ENCODE measurements at places on chromosomes 1 and 21.
A peak's percentile ranks its signal among the peaks of the same experiment; 100 is the strongest.

DNA sequence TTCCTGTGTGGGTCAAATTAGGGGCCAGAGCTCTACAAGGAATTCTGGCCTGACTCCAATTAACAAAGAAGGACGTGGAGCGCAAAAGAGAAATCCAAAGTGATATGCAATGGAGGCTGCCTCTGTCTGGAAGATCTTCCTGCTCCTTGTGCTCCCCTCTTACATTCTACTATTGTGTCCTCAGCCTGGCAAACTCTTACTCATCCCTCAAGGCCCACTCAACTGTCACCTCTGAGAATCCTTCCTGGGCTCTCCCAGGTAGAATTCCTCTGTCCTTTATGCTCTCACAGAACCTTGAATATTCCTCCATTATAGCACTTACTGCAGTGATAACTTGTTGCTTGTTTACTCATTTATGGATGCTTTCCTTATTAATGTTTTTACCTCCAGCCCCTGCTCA, 31.4 kb downstream of the KCNC4 start:
- DNase-seq: no peak

- no peak for DNase-seq
Measured at GRCh38 chr1:44355582-44356305, 687 bp upstream of the ERI3 start.

DNA sequence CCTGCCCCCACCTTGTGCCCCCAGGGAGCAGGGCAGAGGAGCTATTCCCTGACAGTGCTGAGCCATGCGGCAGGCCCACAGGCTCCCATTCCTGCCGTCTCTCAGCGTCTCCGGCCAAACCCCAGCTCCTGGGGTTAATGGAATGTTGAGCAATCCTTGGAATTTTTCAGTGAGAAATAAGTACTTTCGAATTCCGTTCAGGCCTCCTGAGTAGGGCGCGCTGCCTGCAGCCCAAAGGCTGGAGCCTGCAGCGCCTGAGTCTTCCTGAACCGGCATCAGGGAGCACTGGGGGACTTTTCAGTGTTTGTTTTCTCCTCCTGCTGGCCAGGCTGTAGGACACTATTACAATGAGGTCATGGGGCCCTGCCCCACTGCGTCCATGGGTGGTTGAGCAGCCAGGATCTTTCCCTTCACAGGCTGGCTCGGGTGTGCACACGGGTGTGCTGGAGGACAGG, 33.3 kb upstream of the CSF1 start:
- DNase-seq: peak; percentile 96

- DNase-seq: no peak
Measured at GRCh38 chr1:162671664-162672410, 39.6 kb downstream of the DDR2 start.

GRCh38 chr1:236673289-236673919, 12.9 kb upstream of the ACTN2 start:
- peak; percentile 23 for DNase-seq

DNA sequence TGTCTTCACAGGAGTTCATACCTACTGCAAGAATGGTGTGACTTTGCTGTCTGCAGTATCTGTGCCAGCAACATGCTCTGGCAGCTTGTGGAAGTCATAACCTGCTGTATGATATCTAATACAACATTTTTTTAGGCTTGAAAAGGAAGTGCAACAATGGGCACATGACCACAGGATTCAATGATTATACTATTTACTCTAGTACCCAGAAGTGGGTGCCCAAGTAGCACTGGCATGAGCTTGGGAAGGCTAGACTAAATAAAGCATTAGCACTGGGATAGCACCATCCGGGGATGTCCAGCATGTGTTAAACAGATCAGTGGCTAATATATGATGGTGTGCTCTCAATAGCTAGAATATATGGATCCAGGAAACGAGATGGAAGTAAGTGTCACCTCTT, 98.6 kb upstream of the PDE4B start:
- no peak for DNase-seq

DNA sequence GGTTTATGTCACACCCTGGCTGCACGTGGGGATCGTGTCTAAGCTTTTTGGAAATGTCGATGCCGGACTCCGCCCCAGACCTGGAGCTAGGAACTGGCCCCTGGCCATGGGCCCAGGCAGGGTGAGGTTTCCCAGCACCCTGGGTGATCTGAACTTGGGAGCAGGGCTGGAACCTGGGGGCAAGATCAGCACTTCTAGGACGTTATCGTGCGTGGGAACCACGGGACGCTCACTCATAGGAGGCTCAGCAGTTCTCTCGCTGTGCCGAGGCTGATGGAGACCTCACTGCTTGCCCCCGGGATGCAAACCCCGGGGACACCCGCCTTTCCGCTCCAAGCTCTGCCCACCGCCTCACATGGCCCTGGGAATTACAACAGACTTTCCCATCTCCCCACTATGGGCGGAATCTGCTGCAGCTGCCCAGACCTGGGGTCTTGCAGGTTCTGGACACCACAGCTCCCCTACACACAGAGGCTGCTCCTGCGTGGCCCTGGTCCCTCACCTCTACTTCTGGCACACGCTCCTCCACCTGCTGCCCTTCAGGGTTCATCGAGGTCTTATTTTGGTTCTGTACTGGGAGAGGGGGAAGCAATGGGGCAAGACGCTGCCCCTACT, 35.9 kb downstream of the COL18A1 start:
- DNase-seq: no peak

GRCh38 chr1:115183158-115183557, 93.9 kb upstream of the TSPAN2 start:
- DNase-seq: no peak

DNA sequence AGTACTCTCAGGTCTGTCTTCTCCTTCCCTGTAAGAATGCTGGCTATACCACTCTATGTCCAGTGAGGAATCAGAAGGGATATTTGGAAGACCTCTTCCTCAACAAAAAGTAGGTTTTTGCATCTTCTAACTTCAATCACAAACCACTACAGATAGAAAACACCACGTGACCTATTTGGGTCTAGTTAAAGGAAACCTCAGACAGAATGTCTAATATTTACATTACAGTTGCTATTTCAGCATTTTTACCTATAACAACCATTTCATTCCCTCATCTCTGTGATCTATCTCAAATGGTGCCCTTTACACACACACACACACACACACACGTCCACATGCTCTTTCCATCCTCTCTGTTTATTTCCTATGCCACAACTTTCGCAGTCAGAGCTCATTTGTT, 7.9 kb upstream of the ADORA3 start:
- no peak for DNase-seq

DNA sequence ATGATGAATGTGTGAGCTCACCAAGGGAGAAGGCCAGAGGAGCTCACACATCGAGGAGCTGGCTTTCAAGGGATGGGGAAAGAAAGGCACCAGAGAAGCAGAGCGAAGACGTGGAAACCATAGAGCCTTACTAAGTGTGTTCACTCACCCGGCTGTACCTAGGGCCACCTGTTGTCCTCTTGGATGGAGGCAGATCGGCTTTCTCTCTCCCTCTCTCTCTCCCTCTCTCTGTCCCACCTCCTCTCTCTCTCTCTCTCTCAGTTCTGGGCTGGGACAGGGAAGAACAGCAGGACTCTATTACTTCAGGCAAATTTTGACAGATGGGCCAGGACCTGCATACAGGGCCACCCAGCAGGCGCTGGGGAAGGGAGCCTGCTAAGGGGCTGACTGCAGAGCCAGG, 64.8 kb downstream of the HIVEP3 start:
- no peak for DNase-seq

- no peak for DNase-seq
Measured at GRCh38 chr1:162191396-162192305, 122.2 kb downstream of the NOS1AP start.

GRCh38 chr1:217138799-217139466, 415.7 kb upstream of the ESRRG start:
- DNase-seq: no peak

GRCh38 chr1:154467434-154468102, 34.5 kb upstream of the TDRD10 start:
- DNase-seq: no peak

DNA sequence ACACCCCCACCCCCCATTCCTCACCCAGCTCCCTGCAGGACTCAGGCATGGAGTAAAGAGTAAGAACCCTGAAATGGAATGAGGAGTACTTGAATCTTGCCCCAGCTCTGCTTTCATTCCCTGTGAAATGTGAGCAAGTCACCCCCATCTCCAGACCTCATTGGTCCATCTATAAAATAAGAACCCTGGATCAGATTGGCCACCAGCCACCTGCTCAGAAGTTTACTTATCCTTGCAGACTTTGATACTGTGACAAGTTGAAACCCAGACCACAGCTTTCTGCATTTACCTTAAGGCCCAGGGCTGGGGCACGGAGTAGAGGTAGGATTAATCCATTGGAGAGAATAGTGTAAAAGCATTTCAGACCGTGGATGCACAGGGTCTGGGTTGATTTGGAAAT, 2.2 kb downstream of the KISS1 start:
- no peak for DNase-seq

DNA sequence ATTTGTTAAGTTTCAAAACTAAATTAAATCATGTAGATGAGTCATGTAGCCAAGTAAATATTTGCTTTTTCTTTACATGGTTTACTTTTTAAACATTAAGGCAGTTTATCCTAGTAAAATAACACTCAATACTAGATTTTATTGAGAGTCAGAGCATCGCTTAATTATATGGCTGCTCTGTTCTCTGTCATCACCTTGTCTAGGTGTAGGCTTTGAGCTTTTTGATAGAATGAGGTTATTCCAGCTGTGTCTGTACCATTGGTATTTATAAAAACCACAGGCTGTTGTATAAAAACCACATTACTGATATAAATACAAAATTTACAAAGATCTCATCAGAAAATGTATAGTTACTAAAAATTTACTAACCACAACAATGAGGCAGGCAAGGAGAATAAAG, 42.5 kb upstream of the GPR52 start:
- DNase-seq: no peak

- peak; percentile 58 for DNase-seq
Measured at GRCh38 chr1:59967141-59967697, 40.6 kb upstream of the CYP2J2 start.

DNA sequence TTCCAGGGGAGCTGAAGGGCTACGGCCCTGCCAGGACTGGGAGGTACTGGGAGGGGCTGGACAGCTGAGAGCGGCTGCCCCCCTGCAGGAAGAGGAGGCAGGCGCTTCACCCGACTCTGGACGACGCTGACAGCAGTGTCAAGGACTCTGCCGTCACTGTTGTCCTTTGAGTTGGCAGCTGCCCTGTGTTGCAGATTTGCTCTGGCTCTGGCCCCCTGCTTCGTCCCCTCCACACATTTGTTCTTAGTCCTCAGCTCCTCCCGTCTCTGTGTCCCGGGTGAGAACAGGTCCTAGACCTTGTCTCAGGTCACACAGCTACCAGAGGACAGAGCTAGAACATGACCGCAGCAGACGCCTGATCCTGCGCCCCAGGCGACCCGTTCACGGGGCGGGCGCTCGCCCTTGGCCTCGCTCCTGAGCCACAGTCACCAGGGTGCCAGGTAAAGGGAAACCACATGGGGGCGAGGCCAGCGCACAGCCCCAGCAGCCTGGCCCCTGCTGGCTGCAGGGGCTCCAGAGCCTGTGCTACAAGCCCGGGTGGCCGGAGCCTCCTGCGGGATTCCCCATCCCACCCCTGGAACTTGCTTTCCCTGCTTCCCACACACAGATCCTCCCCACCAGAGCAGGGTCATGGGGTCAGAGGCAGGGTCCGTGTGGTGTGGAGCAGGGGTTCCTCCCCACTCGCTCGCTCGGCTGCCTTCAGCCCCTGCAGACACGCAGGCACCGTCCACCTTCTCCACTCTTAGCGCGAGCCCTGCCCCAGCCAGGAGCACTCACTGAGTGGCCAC, 10.7 kb upstream of the NPHP4 start:
- no peak for DNase-seq

DNA sequence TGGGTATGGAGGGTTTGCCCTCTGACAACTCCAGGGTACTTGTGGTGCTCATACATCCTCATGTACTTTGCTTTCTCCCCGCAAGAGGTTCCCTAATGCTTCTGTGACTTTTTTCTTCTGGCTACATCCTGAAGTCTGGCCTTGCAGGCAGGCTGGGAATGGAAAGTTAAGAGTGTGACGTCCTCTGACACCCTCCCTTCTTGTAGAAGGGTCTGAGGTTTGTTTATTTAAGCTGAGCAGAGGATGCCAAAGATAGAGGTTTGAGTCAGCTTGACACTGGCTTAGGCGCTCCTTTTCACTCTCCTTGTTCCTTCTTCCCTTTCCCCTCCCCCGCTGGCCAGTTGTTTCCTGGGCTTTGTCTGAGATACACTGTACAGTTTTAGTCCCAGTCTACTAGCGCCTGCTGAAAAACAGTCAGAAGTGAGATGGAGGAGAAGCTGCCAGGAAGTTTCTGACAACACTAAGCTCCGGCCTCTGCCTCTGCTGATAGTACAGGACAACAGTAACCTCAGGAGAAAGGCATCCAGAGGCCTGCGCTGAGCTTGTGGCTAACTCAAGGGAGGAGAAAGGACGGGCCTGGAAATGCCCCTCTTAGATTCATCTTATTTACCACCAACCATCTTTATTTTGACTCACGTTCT, at the start of gene MACF1:
MACF1 (plus strand) TSS at position 255 of the 641 bp plus-strand sequence; CDS start at position 583, 328 bp downstream.
- peak; percentile 95 for DNase-seq

DNA sequence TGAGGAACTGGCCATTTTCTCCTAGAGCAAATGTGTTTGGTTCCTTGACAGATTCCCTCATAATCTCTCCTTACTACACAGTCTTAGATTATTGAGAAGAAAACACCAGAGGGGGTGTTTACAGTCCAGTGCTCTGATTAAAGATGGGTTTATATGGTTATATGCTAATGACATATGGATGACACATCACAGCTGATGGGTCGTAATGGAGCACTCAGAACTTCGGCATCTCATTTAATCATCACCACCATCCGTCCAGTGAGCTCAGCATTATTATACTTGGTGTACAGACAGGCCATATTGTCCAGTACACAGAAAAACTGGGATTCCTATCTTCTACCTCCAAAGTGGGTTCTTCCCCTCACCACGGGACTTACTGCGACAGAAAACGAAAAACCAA, 22.3 kb upstream of the NR5A2 start:
- peak; percentile 57 for DNase-seq

DNA sequence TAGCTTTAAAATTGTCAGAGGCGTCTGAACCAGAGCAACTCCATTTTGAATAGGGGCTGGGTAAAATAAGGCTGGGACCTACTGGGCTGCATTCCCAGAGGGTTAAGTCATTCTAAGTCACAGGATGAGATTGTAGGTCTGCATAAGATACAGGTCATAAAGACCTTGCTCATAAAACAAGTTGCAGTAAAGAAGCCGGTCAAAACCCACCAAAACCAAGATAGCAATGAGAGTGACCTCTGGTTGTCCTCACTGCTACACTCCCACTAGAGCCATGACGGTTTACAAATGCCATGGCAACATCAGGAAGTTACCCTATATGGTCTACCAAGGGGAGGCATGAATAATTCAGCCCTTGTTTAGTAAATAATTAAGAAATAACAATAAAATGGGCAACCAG, 143.6 kb downstream of the GABPA start:
- DNase-seq: no peak

- no peak for DNase-seq
Measured at GRCh38 chr1:227320476-227320875, 2.2 kb upstream of the CDC42BPA start.

GRCh38 chr1:115084902-115085511, 4.3 kb downstream of the TSPAN2 start:
- DNase-seq: no peak
